Calu3 (cell line): ENCODE measurements at places on chromosomes 5 and 9.
A peak's percentile ranks its signal among the peaks of the same experiment; 100 is the strongest.

- no peak for DNase-seq
These were observed 193.2 kb downstream of the CACNA1B start for GRCh38 chr9:138070815-138071214.

GRCh38 chr5:122515709-122516431, 203.8 kb downstream of the SNCAIP start:
- DNase-seq: peak; percentile 65

- DNase-seq: peak; percentile 90
These were observed 10.3 kb downstream of the WWC1 start for GRCh38 chr5:168301593-168302390.

- no peak for DNase-seq
These were observed 107.2 kb upstream of the ZNF462 start for GRCh38 chr9:106755736-106756135.

DNA sequence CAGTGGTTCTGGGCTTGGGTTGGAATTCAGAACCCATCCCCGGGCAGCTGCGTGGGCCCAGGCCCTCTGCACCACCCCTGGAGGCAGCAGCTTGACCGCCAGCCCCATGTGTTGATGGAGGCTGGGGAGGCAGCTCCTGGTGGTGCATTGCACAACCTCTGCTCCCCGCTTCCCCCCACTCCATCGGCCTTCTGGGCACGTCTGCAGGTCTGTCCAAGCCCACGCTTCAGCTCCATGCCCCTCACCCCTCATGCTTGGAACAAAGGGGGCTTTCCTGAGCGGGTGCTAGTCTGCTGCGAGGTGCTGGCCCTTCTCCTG, 1.4 kb downstream of the NCS1 start:
- no peak for DNase-seq

GRCh38 chr5:152474961-152475360, 69.9 kb upstream of the NMUR2 start:
- no peak for DNase-seq

DNA sequence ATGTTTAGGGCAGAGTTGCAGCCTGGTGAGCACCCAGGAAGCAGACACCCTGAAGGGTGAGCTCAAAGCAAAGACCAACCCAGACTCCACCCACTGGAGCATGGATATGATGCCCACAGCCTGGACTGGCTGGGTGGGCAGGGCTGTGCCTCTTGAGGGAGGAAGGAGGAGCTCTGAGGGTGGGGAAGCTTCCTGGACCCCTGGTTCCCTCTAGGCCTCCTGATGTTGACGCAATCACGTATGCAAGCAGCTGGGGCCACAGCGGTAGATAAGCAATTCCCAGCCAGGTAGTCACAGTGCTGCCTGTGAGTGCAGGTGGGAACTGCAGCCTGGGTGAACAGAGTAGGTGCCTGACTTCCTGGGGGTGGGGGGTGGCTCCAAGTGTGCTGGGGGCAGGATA, 271.5 kb downstream of the CDK5RAP2 start:
- no peak for DNase-seq

GRCh38 chr5:178371362-178372111, 138.9 kb upstream of the PHYKPL start:
- DNase-seq: no peak
